Mesenchymal stem cell (in vitro differentiated cells and primary cell): ENCODE measurements at places on chromosomes 11 and 22.

DNA sequence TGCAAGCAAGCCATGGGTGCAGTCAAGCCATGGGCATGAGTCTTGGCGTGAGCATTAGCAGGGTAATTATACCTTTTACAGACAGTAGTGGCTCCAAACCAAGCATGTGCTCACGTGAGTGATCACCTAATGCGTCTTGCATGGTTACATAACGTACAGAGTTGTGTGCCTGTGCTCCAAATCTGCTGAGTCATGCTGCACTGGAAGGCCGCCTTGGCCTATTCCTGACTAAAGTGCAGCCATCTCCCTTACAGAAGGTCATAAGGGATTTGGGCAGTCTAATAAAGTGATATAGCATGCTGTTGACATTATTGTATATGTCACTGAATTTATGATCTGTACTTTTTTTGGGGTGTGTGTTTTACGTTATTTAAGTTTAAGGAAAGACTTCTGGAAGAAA is 102.4 kb downstream of the ARHGAP42 start:
- no peak for DNase-seq

GRCh38 chr22:22928666-22929380 is 41.2 kb downstream of the IGLL5 start:
- DNase-seq, result no peak

GRCh38 chr11:62104816-62105653 is 18.8 kb upstream of the INCENP start:
- DNase-seq, result peak; percentile 96

DNA sequence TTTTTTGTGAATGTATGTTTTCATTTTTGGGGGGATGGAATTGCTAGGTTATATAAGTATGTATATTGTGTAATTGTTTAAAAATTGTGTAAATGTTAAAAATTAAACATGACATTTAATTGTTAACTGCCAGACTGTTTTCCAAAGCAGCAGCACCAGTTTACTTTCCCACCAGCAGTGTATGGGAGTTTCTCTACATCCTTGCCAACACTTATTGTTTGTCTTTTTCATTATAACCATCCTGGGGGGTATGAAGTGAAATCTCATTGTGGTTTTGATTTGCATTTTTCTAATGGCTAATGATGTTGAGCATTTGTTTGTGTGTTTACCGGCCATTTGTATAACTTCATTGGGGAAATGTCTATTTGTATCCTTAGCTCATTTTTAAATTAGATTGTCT is 31.7 kb upstream of the RRAS2 start:
- no peak for DNase-seq

- no peak for DNase-seq
Measured at GRCh38 chr11:30006876-30007275, 10.0 kb downstream of the KCNA4 start.

DNA sequence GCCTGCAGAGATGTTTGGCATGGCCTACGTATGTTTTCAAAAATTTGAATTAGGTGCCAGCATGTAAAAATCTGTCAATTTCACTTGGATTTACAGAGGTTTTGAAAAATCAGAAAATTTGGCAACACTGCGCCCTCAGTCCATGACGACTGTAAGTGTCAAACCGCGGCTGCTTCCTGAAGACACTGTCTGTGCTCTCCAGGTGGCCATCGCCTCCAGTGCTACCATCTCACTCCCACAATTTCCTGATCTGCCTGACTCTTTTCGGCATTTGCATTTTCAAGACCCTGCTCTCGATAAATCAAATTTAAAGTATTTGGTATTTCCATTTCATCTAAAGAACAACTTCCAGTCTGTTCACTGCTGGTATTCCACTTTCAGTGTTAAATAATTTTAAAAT is 34.6 kb downstream of the VSIG10L2 start:
- DNase-seq, result no peak
